ENCODE measurements at places on chromosomes 5 and 9.

DNA sequence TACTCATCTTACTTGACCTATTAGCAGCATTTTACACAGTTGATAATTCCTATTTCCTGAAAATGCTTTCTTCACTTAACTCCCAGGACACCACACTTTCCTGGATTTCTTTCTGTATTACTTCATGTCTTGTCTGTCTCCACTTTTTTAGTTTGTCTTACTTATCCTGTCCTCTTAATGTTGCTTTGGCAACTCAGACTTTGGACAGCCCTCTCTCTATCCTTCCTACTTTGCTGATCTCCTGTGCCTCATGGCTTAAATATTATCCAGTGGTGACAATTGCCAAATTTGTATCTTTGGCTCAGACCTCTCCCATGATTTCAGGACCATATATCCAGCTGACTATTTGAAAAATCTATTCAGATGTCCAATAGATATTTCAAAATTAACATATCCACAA is 39.8 kb upstream of the NUDT12 start:
- no peak for DNase-seq

DNA sequence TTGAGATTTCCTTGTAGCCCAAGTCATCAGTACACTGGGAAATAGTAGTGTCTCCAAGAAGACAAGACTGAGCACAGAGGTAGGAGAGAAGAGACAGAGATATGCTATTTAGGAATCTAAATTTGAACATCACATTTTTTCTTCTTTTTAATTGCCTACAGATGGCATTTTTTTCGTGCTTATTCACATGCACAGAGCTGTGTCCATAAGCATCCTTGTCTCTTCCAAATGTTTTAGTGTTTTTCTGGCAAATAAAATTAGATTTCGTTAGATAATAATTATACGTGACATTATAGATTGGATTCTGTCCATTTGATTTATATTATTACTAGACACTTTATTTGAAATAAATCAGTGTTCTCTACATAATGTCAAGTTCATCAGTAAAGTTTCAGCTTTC is 80.9 kb downstream of the PRR16 start:
- no peak for DNase-seq

DNA sequence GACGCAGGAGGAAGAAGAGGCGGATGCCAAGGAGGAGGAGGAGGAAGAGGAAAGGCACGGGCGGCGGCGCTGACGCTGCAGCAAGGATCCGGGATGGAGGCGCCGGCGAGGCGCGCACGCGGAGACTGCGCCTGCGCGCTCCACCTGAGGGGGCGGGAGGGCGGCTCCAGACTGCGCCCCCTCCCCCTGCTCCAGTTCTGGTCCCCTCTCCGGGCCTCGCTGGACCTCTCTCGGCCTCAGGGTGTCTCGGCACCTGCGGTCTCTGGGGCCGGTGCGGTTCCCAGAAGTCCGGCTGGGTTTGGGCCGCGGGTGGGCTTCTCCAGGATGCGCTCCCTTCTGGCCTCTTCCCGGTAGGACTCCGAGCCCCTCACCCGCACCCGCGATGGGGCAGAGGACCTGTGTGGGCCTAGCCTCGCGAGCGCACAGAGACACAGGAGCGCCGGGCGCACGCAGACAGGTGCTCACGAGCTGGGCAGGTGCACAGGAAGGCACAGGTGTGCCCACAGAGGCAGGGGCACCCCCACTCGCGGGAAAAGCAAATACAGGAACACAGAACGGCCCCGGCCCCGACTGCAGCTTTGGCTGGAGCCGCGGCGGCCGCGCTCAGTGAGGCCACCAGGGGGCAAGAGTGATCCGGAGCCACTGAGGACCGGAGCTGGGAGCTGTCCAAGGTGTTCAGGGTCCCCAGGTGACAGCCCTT is at the start of gene NPDC1:
TSS of gene NPDC1 (minus strand) at position 90 of the 700 bp plus-strand sequence. CDS start 188 bp downstream, outside the sequence.
- DNase-seq: peak; percentile 51

DNA sequence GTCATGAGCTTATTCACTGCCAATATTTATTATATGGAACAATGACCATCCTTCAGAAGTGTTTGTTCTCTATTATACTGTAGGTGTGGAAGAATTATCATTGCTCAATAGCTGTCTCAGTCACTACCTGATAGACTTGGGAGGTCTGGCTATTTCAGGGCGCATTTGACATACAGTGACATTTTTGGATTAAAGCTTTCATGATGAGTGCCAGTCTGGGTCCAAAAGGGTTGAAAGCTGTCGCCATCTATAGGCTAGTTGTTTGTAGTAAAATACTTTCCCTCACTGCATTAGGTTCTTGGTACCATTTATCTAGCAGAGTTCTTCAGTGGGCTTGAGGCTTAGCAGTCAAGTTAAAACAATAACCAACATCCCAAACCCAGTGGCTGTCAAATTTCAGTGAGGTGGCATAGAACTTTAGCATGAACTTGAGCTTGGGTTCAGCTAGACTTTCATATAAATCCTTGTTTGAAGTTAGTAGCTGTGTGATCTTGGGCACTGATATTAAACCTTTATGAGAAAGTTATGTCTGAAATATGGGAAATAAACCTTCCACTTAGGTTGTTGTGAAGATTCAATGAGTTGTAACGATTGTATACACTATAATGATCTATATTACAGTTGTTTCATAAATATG is 110.5 kb upstream of the CDKN2B start:
- no peak for DNase-seq

DNA sequence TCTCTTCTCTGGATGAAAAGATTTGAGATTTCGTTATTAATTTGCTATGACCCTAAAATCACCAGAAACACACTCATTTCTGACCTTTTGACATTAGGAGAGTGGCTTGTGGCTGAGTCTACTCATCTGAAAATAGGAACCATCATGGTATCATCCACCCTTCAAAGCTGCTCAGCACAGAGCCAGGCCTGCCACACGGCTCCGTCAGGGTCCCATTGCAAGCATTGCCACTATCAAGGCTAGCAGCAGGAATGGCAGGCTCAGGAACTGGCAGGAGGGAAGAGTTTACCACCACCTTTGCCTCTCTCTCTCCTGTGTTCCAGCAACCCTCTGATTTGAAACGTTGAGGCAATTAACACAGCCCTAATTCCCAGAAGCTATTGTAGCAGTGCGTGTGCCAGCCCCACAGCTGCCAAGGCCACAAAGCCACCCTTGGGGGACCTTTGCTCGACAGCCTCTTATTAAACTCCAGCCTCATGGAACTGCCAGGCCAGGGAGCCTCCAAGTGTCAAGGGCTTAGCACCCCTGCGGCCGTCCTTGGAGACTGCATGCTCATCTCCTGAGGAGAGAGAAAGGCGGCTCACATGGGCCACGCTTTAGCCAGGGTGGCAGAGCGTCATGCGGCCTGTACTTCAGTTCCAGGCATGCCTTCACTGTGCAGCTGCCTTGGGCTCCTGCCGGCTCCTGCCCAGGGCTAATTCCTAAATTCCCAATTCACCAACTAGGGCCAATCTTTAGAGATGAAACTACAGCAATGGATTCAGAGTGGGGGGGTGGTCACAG is 145.9 kb downstream of the ROR2 start:
- no peak for DNase-seq

- no peak for DNase-seq
These were observed 56.6 kb downstream of the CFAP90 start for GRCh38 chr5:7794311-7794710.

DNA sequence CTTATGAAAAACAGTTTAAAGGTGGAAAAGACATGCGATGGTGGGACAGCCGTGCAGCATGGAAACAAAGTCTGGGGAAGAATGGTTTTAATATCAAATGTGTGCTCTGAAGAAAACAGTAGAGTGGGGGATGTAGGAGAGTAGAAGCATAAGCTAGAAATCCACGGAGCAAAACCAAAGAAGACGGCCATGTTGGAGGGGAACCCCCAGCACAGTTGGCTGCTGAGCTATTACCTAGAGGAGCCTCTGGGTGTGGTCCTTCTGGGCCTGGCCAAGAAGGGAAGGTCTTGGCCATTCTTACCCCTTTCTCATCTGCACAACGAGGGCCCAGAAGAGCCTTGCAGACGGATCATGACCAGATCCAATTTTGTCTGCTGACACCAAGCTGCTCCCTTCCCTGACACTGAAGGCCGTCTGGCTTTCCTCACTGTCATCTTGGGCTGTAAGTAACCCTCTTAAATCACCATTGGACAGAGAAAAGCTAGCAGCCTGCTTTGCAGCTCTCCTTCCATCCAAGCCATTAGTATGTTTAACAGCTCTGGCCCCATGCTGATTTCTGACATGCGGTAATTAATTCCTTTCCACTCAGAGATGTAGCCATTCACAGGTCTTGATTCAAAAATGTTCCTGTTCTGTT is 189.5 kb downstream of the SEC61B start:
- DNase-seq: no peak

DNA sequence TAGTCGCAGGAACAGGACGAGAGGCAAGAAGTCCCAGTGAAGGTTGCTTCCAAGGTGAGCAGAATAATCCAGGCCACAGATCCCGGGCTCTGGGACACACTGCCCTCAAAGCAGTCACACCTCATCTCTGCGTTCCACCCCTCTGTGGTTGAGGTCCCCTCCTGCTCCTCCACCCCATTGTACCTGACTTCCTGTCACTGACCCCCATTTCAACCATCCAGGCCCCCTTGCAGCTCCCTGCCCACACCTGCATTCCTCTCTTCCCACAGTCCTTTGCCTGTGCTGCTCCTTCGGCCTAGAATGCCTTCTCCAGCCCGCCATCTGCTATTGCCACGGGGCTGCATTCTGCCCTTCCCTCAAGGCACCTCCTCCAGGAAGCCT is 73.5 kb downstream of the PAX5 start:
- DNase-seq: no peak

DNA sequence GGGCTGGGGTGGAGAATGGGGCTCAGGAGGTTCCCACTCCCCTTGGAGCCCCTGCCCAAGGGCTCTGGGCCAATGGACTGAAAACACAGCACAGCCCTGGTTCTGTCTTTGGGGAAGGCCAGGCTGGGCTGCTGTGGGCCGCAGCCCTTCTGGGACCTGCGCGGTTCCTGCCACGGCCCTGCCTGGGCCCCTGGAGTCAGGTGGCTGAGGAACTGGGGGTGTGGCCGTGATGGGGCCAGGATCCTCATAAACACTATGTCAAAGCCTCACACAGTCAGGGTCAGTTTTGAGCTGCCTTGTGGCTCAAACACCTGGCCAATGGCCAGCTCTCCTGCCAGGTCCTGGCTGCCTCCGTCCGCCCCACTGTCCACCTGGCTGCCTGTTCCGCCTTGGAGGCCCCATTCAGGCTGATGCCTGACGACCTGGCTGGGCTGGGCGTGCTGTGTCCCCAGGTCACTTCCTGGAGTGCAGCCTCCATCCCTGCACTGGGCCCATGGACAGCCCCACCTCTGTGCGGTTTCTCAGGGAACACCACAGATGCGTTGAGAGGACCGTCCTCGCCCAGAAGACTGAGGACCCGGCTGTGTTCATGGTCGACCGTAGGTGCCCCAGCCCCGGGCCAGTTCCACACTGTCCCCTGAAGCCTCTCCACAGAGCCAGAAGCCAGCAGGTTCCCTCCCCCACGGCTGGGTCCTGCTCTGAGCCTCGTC is 27.5 kb downstream of the PAEP start:
- no peak for DNase-seq

DNA sequence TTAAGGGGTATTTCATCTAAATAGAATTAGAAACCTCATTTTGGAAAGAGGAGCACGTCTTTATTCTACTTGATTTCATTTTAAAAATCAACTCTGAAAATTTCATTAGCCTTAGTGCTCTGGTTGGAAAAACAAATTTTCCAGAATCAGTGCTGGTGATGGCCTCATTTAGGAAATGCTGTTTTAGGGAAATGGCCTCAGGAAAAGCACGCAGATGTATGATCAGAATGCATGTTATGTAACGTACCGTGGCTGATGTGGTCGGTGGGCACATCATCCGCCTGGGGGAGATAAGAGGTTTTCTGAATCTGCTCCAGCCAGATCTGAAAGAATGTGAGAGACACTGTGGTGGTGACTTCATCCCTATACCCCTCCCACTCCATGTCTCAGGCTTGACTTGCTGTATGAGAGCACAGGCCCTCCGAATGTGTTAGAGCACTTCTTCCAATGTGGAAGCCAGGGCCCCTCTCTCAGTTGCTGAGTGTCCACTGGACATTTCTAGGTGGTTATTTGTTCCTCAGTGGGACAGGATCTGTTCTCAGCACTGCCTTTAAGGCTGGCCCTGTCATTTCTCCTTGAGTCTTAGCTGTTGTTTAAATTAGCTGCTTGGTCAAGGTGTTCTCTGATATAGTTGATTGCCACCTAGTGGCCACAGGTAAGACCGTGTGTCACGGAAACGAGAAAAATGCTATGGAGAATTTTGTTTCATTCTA is 96.5 kb downstream of the ARHGAP26 start:
- DNase-seq: no peak

GRCh38 chr5:67971223-67971830 is 244.2 kb upstream of the PIK3R1 start:
- DNase-seq: no peak
